Osteocyte (in vitro differentiated cells): ENCODE measurements at places on chromosomes 13 and 19.

GRCh38 chr13:66875264-66875663 is 354.9 kb downstream of the PCDH9 start:
- no peak for DNase-seq

DNA sequence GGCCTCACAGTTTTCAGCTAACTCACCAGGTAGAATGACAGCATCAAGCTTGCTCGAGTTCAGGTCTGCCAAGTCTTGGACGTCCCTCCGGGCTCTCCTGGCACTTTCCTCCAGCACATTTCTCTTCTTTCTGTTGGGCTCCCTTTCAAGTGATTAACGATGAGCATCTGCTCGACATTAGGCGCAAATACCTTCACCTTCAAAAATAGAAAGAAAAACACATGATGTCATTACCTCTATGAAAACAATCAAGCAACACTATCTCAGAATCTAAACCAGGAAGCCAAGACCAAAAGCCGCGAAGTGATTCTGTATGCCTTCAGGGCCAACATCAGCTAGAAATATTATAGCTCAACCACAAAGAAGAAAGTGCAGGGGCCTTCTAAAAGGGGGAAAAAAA is 15.4 kb upstream of the CLN5 start:
- no peak for DNase-seq

- DNase-seq, result no peak
Observed at GRCh38 chr13:89749888-89750287, 1597.6 kb upstream of the MIR17HG start.

DNA sequence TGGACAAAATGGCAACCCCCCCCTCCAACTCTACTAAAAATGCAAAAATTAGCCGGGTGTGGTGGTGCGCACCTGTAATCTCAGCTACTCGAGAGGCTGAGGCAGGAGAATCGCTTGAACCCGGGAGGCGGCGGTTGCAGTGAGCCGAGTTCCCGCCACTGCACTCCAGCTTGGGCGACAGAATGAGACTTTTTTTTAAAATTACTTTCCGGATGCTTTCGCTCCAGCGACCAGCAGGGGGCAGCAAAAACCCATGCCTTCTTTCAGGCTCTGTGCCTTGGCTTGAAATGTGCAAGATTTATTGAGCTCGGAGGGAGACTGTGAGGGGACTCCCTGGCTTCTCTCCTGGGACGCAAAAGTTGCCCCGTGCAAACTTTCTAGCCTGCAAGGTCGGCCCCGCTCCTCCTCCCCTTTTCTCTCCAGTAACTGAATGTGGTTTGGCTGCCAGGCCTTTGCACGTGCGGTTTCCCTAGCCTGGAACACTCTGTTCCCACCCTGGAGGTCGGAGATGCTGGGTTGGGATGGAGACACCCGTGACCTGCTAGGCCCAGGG is 61.4 kb upstream of the NFIC start:
- peak; percentile 91 for DNase-seq

DNA sequence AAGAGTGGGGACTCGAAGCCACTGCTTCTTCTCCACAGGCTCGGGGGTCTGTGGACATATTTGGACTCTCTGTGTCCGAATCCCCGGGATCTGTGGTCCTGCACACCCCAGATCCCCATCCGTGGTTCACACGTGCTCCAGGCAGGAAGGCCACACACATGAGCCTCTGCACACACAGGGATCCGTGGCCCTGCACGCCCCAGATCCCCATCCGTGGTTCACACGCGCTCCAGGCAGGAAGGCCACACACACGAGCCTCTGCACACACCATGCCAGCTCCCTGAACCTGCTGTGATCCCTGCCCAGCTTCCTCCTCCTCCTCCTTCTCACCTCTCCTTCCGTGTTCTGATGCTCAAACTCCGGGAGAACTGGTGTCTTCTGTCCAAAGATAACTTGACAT is 3.1 kb downstream of the TEX29 start:
- DNase-seq, result no peak

- no peak for DNase-seq
Observed at GRCh38 chr13:99356012-99356261, 48.7 kb upstream of the GPR183 start.

- no peak for DNase-seq
Observed at GRCh38 chr19:39566064-39566463, 26.1 kb upstream of the EID2 start.

- no peak for DNase-seq
Observed at GRCh38 chr19:57570707-57571106, 8.0 kb downstream of the ZNF416 start.

DNA sequence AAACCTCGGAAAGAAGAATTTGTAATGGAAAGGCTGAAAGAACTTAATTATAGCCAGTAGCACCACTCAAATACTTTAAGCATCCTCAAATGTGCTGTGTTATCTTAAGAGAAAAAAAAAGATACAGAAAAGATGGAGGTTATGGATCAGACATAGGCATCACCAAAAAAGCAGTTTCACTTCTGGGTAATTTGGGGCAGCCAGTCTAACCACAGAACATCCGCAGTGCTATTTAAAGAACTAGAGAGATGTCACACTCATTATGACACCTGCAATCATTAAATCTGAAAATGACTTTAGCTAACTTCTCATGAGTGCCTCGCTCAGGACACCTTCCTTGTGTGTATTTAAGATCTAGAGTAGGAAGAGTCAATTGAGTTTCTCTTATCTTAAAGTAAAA is 211.8 kb downstream of the RBM26 start:
- no peak for DNase-seq

- no peak for DNase-seq
Observed at GRCh38 chr13:113064000-113064533, 41.5 kb upstream of the F7 start.

DNA sequence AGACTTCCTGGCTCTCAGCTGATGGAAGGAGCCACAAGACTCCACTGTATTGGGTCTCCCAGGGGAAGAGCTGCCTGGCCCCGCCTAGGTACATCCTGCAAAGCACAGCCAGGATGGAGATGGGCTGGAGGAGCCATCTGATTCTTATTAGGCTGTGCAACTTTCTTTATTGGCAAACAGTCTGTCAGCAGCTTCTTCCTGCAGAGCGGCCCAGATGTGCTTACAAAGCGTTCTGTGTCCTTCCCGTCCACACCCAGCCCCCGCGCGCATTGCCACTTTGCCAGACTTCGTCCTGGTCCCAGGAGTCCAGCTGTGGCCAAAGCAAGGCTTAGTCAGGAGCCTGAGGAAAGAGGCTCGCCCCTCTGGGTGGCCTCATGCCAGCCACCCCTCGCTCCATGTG is 409.3 kb downstream of the ZNF536 start:
- peak; percentile 80 for DNase-seq

- DNase-seq, result no peak
Observed at GRCh38 chr13:28534210-28534609, 39.3 kb upstream of the FLT1 start.

GRCh38 chr13:114078461-114079451 is 53.7 kb downstream of the RASA3 start:
- no peak for DNase-seq

DNA sequence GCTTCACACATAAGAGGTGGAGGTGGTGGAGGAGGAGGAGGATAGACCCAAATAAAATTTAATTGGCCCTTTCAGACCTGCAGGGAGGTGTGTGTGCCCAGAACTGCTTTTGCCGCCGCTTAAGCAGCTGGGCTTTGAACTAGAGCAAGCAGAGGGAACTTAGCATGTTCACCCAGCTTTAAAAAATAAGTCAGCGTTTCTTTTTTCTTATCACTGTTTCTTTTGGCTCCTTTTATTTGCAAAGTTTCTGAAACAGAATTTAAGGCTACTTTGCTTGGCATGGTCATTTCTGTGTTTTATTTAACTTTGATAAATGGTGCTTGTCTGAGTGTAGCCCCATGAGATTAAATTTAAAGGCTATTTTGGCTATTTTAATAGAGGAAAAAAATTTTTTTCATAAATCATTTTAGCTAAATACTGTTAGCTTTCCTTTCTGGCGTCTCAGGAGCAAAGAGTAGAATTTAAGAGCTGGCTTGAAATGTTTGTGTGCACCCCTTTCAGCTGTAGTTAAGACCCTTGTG is 43.3 kb upstream of the RNF113B start:
- no peak for DNase-seq

GRCh38 chr13:32153056-32153455 is 121.5 kb downstream of the FRY start:
- no peak for DNase-seq

DNA sequence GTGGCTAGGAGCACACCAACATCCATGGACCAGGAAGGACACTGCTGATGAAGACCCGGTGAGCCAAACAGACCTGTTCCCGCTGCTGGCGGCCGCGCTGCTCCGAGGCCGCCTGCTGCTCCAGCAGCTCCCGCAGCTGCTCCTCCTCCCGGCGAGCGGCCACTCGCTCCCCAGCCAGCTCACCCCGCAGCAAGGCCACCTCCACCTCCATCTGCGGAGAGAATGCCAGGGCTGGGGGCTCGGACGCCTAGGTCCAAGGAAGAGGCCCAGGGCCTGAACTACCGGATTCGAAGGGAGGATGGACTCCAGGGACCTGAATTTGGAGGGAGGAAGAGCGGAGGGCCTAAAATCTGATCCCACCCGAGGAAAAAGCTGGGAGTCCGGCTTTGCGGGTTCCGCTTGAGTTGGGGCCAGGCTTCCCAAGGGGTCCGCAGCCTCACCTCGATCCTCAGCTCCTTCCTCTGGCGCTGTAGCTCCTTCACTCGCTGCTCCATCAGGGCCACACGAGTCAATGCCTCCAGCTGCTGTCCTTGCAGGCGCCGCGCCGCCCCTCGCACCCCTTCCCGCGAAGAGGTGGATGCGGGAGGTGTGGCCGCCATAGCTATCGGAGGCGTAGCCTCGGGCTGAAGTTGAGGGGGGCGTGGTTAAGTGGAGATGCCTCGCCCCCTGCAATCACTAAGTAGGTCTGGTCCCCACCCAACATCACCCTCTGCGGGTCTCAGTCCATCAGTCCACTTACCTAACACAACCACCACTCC is 2.7 kb downstream of the PHLDB3 start:
- DNase-seq, result no peak

- no peak for DNase-seq
Observed at GRCh38 chr13:98480915-98481877, 95.7 kb downstream of the STK24 start.

GRCh38 chr13:34620862-34621261 is 321.2 kb upstream of the NBEA start:
- no peak for DNase-seq

DNA sequence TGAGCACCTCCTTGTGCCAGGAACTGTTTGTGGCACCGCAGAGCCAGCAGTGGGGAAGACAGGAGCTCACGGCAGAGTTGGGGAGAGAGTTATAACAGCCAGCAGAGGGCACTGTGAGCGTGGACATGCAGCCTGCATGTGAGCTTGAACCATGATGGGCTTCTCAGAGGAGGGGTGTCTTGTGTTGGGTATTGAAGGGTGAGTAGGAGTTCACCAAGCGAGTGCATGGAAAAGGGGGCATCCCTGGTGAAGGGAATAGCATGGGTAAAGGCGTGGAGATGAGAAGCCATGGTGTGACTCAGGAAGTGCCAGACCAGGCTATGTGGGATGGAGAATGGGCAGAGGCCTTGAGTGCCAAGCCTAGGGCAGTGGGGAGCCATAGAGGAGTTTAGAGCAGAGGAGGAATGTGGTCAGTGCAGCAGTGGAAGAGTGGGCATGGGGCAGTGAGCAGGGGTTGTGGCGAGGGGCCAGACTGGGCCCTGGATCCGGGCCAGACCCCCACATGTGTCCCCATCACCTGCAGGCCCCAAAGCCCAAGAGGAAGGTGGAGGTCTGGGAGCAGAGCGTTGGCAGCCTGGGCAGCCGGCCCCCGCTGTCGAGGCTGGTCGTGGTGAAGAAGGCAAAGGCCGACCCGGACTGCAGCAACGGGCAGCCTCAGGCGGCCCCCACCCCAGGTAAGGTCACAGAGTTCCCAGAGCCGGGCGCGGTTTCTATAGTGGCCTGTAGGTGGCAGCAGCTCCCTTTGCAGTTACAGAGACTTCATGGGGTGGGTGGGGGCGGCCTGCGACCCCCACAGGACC is 11.8 kb upstream of the SHD start:
- no peak for DNase-seq

- no peak for DNase-seq
Observed at GRCh38 chr13:80379245-80379644, 38.3 kb upstream of the SPRY2 start.

DNA sequence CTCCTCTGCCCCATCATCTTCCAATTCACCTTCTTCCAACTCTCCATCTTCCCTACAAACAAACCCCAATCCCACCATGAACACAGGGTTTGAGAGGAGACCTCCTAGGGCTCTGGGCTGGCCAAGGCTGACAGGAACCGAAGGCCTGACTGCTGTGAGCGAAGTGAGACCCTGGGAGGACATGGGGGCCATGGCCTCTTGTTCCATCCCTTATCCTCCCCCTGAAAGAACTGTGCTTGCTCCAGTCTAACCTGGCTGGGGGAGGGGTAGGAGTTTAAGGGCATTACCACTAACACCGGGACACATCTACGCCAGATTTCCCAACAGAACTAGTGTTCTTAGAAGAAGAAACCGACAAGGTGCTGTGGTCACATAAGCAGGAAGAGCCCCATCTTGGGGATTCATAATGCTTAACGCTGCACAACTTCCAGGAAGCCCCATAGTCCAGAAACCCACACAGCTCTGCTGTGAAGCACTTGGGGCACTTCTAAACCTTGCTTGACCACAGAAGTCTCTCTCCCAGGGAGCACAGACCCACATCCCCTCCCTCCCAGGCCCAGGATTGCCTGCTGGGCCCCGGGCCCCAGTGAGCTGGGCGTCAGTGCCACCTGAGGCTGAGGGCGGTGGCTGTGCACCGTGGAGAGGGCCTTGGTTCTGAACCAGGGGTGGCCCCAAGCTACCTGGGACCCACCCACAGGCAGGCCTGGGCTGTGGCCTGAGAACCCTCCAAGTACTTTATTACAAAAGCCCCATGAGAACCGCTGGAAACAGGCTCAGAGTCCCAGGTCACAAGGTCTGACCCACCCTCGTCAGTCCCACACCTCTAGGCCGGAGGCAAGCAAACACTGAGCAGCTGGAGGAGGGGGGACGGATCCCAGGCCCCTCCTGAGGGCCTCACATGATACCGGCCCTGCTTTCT is 18.8 kb downstream of the ZC3H4 start:
- DNase-seq, result no peak

DNA sequence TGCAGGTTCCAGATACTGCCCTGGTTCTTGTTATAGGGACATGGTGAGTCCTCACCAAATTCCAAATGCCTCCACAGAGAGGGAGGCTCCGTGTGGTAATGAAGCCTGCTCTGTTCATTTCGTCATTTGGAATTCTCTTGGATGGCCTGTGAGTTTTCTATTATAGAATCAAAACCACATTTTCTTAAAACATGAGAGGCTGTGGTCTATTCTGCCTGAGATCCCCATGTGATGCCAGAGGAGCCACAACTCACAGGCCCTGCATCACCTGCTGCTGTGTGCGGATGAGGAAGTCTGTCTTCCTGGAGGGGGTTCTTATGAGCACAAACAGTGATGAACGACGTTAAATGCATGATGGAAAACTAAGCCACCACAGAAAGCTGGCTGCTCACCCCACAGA is 264.4 kb downstream of the UQCRFS1 start:
- no peak for DNase-seq

DNA sequence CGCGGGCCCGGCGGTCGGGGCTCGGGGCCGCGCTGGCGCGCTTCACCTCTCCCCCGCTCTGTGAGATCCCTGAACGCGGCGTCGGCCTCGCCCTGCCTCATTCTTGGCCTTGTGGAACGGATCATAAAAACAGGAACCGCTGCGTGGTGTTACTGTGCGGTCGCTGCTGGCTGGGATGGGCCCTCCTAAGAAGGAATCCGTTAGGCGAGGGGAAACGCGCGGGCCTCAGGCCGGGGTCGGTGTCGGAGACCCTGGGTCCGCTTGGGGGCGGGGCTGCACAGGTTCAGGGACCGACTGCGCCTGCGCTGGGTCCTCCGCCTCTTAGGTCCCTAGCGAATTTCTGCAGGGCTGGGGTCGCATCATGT is 381 bp downstream of the CKAP2 start:
- peak; percentile 91 for DNase-seq
